Omental fat pad (tissue), 4 donors: ENCODE measurements at places on chromosomes 5 and 9. TPM values are rescaled to one million over a fixed set of nuclear protein-coding genes. Genes with fewer than 3 reads are reported as not detected.

Gene SLC34A3
- not detected for total RNA-seq

Gene IL5
- total RNA-seq, result not detected

Gene PAX5
- total RNA-seq, result 0.09 TPM

Gene HNRNPK
- total RNA-seq, result 422 TPM

Gene KCNT1
- 0.24 TPM for total RNA-seq

Gene DIAPH1
- 50.1 TPM for total RNA-seq

Gene AQP3
- total RNA-seq, result 139 TPM

Gene NFX1
- total RNA-seq, result 32.7 TPM

Gene EHMT1
- total RNA-seq, result 57.6 TPM

Gene ENHO
- not detected for total RNA-seq

Gene CCDC192
- total RNA-seq, result 0.56 TPM

Gene INSL6
- not detected for total RNA-seq

Gene TLR4
- total RNA-seq, result 129 TPM

Gene CLIC3
- total RNA-seq, result 3.0 TPM

Gene GRM6
- total RNA-seq, result not detected

DNA sequence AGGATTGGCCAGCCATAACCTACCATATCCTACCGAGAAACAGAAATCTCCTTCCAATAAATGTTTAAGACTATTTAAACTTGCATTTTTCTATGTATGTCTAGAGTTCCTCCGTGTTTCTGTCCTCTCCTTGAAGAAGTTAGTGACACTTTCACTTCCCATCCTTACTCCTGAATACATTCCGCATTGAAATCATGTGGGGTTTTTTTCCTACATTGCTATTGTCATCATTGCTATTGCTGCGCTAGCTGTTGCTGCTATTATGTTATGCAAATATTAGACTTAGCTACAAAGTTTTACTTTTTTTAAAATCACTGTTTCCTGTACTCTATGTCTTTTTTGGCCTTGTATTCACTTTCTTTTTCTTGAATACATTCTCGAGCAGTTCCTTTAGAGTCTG, 83.3 kb upstream of the NEK6 start:
- no peak for DNase-seq

DNA sequence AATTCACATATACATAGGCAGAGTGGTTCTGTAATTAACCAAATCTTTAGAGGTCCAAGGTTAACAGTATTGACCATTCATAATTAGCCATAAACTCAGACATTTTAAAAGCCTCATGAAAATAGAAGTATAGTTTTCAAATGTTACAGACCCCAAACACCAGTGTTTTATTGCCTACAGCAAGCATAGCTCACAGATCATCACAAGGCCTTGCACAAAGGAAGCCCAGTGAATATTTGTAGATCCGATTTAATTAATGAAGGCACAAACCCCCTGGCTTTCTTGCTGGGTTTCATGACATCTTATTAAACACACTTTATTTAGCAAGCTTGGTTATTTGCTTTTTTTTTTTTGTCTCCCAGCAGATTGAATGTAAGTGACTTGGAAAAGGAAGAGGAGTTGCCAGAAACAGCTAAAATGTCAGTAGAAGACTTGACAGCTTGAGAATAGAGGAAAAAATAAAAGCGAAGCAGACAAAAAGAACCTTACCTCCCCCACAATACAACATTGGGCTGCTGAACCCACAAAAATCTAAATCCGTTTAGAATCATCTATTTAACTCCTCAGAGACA, 283.9 kb upstream of the TNC start:
- no peak for DNase-seq

DNA sequence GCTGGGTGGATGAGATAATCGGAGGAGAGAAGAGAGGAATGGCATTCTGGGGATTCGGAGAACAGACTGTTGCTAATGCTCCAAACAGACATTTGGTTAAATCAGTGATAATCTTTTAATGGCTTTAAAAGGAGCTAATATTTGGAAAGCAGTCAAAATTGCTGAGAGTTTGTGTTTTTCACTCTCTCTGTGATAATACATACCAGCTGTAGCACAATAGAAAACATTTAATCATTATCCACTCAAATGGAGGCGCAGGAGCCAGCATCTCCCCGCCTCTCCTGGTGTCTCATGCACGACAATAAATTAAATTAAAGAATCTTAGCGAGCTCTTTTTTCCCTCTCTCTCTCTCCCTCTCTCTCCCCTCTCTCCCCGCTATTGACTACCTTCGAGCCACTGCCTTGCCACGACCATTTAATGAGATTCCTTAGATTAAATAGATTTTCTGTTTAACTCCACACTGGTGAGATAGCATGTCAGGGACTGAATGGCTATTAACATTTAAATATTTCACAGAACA, 268.6 kb upstream of the MVB12B start:
- no peak for DNase-seq

- no peak for DNase-seq
Measured at GRCh38 chr9:134127065-134127580, 8.8 kb upstream of the WDR5 start.

- DNase-seq, result no peak
Measured at GRCh38 chr9:37026931-37027581, 7.0 kb downstream of the PAX5 start.

DNA sequence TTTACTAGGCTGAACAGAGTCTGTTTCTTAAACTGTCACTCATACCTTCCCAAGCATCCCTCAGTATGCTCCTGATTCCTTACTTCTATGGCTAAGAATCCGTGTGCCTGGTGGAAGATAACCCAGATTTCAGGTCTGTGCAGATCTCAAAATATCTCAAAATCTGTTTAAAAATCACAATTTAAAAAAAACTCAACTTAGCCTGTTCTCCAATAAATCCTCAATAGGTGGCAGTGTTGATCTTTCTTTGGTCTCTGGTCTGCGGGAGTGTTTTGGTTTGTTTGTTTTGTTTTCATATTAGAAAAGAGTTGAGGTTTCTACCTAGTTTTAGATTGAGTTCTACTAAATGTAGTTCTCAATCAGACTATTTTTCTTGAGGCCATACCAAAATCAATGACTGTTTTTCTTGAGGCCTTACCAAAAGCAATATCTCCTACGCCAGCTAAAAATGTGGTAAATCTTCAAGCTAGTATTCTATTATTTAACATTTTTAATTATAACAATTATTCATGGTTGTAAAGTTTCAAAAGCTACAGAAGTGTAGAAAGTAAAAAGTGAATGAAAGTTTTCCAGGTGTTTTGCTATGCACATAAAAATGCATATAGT, 57.9 kb downstream of the TGFBR1 start:
- no peak for DNase-seq

DNA sequence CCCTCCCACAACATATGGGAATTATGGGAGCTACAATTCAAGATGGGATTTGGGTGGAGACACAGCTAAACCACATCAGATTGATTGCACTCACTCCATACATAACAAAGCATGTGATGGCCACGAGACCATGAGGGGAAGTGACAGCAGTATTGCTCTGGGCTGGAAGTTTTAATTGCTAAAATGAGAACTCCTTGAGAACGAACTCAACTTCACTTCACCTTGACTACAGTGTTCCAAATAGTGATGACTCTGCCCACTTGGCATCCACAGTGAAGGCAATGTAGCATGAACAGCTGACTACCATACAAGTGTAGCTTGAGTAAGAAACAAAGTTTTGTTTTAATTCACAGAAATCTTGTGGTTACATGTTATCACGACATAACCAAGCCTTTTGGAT, 739 bp upstream of the SPINK7 start:
- DNase-seq, result no peak

GRCh38 chr5:142109331-142110045, 909 bp downstream of the NDFIP1 start:
- DNase-seq, result no peak

DNA sequence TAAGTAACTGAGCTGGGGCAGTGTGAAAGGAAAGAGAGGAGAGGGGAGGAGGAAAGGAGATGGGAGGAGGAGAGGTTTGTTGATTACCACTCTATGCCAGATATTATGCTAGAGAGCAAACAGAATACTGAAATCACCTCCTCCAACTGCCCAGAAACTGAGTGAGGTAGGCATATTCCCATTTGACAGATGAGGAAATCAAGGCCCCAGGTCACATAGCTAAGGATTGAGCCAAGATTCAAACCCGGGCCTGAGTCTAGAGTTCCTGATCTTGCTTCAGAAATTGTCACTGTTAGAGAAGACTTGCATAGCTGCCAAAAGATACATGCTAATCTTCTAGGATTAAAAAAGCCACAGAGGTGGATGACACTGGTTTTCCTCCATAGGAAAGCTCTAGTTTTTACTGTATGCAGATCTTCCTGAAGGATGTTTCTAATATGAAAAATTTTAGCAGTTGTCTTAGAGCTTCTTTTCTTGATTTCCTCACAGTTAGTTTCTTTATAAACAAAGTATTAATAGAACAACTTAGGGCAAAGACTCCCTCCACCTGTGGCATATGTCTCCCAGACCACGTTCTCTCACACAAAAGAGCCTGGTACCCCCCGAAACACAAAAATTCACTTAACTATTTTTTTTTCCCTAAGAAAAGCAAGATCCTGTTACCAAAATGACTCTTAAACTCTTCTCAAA, 97.4 kb downstream of the NLN start:
- DNase-seq, result no peak

- no peak for DNase-seq
Measured at GRCh38 chr5:4375640-4376039, 764.5 kb upstream of the ADAMTS16 start.

DNA sequence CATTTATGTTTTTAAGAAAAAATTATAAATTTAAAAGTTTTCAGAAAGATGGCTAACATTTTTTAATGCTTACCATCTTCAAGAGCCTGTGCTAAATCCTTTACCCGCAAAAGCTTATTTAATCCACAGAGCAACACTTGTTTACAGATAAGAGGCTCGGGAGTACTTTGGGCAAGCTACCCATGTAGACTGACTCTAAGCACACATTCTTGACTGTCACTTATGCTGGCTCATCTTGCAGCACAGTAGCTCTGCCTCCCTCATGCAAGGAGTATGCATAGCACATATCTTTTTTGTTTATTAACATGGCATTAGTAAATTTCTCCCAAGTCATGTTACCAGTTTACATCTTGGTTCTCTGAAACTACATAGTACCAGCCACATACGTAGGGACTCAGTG, 14.7 kb downstream of the SH3RF2 start:
- DNase-seq, result no peak

DNA sequence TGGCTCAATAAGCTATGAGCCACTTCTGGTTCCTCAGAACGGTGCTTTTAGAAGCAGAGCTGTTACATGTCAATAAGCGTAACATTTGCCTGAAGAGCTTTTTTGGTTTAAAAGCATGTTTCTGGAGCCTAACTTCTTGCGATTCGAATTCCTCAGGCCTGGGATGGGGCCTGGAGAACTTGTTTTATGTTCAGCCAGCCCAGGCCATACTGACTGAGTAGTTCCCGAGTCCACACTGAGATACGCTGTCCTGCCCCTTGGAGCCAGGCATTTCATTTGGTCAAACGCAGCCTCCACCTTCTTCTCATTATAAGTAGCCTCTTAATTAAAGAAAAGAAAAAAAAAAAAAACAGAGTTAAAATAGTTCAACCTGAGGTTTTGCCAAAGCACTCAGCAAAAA, 260.6 kb upstream of the ANKRD55 start:
- DNase-seq, result no peak

DNA sequence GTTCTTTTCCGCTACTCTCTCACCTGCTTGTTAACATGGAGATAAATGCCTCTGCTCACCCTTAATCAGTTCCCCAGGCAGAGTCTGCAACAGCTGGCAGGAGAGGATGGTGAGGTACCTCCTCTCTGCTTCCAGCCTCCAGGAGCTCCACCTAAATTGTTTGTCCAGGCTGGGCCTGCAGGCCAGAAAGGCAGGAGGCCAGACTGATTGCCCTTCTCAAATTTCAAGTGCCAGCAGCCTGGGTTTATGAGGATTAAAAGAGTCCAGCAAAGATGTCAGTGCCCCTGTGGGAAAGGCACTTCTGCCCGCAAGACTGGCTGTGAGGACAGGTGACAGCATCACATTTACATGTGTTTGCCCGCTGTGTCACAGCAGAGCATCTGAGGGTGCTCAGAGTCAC, 19.8 kb downstream of the CORO2A start:
- DNase-seq, result no peak

DNA sequence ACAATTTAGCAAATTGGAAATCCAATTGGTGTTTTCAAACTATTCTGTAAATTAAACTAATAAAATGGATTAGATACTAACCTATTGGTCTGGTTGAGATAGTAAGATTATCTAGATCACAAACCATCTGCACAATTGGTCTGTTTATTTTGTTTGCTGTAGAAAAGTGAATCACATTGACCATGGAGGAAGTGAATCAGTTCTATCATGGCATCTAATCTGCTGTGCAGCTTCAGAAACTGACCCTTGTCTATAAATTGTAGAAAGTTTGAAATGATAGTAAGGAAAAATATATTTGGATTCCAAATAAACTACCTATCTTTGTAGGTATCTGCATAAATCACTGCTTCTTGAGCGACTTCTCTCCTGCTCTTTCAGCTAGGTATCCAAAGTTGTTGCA, 1865.4 kb downstream of the MAT2B start:
- no peak for DNase-seq

DNA sequence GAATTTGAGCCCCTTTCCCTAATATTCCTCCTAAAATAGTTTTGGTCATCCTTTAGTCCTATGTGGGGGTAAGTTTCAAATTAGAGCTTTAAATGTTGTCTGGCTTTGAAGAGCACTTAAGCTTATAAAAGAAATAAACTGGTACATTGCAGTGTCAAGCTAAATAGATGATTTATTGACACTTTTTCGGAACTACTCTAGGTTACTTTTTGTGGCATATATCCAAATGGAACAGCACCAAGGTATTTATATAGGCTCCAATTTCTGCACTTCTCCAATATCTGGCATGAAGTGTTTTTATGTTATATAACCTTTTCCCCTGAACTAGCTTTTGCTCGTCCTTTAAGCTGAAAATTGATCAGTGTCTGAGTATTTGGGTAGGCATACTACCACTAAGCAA, 402.5 kb downstream of the NFIB start:
- DNase-seq, result no peak

GRCh38 chr5:36647046-36647445, 40.6 kb downstream of the SLC1A3 start:
- DNase-seq, result no peak

DNA sequence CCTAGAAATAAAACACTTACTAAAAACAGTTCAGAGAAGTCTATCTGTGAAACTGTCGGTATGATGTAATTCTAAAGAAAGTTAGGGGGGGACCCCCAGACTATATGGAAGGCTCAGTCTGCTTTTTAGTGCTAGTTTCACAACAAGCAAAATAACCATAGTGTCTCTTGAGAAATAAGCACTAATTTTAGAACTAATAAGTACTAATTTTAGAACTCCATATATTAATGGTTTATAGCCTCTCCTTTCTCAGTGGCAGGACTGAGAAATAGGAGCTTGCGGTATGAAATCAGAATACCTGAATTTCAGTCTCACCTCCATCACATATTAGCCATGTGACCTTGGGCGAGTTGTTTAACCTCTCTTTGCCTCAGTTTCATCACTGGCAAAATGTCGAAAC, 1.4 kb upstream of the PHF24 start:
- DNase-seq, result no peak

DNA sequence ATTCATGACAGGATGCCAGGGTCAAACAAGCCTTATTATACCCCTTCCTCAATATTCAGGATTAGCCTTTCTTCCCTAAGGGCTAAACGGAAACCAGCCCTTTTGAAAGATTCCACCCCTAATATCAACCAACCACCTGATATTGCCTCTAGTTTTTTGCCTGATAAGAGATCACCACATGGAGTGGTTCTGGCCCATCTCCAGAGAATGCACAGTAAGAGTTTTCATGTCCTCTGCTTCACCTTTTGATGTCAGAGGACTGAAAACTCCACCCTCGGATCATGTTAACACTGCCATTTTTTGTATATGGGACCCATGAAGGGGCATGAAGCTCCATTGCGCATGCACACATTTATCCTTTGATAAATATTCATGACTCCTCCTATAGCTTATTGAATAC, 5.8 kb upstream of the LNPEP start:
- no peak for DNase-seq
